Stimulated activated naive CD4-positive, alpha-beta T cell (primary cell): ENCODE measurements at places on chromosomes 13 and 19.

DNA sequence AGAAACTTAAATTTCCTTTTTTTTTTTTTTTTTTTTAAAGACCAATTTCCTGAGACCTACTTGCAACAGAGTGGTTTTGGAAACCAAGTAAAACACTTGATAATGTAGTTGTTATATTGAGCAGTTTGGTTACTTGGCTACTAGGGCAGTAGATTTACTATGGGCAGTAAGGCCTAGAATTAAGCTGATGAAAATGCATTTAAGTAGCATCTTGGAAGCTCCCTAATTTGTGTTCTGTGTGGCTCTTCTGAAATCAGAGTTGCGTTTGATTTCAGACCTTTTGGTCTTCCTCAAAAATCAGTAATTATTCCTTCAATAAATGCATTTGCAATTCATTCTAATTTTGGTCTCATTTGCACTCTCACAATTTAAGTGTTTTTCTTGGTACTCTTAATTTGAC lies 810 bp downstream of the GPR180 start:
- no peak for DNase-seq

GRCh38 chr19:5231857-5232678 lies 108.5 kb downstream of the PTPRS start:
- DNase-seq, result no peak

DNA sequence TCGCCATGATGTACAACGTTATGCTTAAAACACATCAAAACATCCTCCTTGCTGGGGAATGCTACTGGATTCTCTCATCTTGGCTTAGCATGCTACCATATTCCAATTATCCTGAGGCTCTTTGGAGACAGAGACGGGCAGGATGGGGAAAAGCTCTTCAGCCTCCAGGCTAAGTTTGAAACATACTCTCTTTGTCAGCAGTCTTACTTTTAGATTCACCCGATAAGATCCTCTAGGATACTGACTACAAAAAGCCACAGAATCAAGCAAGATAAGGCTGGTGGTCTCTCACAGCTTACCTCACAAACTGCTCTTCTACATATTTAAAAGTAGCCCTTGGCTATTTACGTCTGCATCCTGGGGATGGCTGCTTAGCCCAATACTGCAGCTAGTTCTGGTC lies 72.8 kb upstream of the LRCH1 start:
- no peak for DNase-seq

GRCh38 chr19:57817976-57818375 lies 3.3 kb upstream of the ZNF552 start:
- no peak for DNase-seq

GRCh38 chr13:28843639-28844038 lies 23.5 kb downstream of the MTUS2 start:
- no peak for DNase-seq

- DNase-seq, result no peak
These were observed 7.6 kb upstream of the RSPH6A start for GRCh38 chr19:45822716-45823115.

GRCh38 chr19:28294395-28294794 lies 918.6 kb downstream of the UQCRFS1 start:
- no peak for DNase-seq

GRCh38 chr19:16377521-16377920 lies 52.9 kb downstream of the KLF2 start:
- DNase-seq, result no peak

DNA sequence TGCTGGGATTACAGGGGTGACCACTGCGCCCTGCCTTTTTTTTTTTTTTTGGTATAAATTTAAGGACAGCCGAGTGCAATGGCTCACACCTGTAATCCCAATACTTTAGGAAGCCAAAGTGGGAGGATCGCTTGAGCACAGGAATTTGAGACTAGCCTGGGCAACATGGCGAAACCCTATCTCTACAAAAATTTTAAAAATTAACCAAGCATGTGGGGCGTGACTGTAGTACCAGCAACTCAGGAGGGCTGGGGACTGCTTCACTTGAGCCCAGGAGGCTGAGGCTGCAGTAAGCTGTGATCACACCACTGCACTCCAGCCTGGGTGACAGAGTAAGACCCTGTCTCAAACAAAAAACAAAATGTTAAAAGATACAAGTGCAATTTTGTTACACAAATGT lies 21.5 kb downstream of the ZNF574 start:
- no peak for DNase-seq

DNA sequence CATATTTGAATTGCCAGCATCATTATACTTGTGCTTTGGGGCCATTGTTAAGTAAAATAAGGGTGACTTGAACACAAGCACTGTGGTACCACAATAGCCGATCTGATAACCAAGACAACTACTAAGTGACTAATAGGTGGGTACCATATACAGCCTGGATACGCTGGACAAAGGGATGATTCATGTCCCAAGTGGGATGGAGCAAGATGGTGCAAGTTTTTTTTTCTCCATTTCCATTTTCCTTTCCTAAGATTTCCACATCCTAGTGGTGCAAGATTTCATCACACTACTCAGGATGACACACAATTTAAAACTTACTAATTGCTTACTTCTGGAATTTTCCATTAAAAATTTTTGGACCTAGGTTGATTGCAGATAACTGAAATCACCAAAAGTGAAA lies 15.1 kb downstream of the BRCA2 start:
- DNase-seq, result no peak

DNA sequence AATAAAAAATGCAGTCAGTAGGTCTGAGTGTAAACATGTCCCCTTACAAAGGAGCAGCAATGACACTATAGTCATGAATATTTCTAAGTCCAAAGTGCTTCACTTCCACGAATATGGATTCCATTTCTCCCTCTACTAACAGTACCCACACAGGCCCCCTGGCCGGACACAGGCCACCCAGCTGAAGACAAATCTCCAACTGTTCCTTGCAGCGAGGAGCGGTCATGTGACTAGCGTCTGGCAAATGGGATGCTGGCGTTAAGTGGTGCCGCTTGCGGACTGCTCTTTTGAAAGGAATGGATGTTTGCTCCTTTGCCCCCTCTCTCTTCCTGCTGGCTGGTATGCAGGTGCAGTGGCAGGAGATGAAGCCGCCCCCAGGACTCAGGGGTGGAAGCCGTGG lies 16.2 kb downstream of the PPP1R12C start:
- no peak for DNase-seq

DNA sequence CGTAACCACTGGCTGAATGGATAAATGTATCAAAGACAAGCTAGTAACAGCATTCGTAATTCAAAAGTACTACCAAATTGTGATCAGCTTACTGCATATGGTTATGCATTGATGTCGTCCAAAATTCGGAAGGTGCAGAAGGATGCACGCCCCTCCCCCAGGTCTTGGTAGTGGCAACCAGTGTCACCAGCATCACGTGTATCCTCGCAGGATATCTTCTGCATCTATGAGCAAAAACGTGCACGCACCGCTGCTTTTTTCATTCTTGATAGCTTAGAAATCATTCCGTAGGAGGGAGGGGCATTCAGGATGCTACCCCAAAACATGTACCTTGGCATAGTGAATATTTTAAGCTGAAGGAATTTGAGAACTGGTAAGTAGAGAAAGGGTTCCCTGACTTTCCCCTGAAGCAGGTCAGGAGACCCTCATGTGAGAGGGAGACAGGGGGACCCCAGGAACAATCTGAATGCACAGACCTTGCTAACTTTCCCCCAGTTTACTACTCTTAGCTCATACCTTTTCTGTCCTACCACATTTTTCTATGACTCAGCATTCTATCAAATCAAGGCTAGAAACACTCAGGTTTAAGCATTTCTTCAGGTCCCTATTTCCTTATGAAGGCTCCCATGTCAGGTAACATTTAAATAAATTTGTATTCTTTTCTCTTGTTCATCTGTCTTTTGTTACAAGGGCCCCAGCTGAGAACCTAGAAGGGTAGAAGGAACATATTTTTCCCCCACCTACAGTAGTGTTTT lies 61.2 kb upstream of the TM9SF2 start:
- DNase-seq, result no peak

- DNase-seq, result peak; percentile 90
These were observed 540 bp upstream of the ZFP36 start for GRCh38 chr19:39405958-39406655.

DNA sequence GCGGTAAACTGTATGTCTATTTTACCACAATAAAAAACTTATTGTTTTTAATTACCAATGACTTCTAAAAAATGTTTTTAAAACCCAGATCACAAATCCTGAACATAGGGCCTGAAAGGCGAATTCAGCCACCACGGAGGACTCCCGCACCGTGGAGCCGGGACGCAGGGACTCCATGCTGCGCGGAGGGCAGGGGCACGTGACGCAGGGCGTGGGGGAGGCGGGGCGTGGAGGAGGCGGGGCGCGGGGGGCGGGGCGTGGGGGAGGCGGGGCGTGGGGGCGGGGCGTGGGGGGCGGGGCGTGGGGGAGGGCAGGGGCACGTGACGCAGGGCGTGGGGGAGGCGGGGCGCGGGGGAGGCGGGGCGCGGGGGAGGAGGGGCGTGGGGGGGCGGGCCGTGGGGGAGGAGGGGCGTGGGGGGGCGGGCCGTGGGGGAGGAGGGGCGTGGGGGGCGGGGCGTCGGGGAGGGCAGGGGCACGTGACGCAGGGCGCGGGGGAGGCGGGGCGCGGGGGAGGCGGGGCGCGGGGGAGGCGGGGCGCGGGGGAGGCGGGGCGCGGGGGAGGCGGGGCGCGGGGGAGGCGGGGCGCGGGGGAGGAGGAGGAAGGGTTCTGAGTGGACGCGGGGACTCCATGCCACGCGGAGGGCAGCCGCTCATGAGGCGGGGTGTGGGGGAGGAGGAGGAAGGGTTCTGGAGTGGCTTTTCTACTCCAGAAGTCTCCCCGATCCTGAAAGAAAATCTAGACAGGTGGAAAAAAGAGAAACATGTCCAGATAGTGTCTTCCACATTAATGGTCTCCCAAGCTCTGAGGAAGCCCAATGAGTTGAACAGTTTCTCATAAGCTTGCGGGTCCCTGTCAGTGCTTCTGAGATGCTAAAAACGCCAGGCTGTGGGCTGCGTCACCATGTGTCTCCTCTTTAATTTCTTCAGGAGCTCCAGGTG lies 4.4 kb upstream of the PROZ start:
- DNase-seq, result peak; percentile 82

DNA sequence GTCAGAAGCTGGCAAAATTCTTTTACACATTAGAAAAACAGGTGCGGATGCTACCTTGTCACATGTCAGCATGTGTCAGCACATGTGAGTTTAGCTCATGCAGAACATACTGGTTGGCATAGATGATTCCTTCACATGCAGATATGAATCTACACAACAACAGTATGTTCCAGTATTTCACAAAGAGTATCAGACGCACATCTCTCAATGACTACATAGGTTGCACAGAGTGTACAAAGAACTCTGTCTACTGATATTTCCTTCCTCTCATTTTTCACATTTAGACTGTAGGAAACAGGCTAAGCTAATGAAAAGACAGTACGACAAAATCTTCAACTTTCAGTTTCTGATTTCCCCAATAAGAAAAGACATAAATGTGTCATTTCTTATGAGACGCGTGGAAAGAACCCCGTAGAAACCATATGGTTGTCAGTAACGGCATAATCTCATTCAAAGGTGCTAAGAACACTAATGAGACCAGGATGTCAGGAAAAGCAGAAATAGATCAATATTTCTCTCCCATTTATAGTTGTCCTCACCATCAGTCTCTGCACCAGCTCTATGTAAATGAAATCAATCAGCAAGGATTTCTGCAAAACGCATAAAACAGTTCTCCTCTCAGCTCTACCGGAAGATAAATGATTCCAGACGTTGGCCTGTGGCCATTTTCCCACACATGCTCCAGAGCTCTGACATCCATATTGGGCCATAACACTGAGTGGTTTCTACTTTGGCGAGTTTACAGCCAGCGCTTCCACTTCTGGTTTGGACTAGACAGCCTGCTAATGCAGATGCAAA lies 81.2 kb downstream of the STARD13 start:
- DNase-seq, result no peak

DNA sequence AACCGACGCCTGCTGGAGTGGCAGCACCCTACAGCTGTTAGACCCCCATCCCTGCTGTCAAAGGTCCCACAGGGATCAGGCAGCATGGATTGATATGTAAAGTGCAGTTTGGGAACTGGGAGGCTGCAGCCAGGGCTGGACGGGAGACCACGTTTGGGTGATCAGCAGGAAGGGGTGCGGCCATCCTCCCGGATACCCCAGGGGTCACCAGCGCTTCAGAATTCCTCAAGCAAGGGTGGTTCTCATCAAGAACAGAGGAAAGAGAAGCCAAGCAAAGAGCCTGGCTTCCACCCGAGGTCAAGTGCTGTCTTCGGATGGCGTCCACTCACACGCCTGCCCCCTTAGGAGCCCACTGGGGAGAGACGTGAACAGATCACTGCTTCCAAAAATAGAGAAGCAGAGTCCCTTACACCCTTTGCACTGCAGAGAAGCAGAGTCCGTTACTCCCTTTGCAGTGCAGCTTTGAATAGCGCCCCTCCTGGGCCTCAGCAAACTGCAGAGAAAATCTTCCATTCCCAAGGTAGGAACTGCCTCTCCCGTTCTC lies 35.5 kb downstream of the DHRS12 start:
- no peak for DNase-seq

- DNase-seq, result no peak
These were observed 151.7 kb downstream of the EFNB2 start for GRCh38 chr13:106383791-106384190.

GRCh38 chr19:15466851-15467733 lies 2.7 kb upstream of the RASAL3 start:
- peak; percentile 11 for DNase-seq

- DNase-seq, result no peak
These were observed 36.9 kb upstream of the ZNF507 start for GRCh38 chr19:32308431-32309077.

- no peak for DNase-seq
These were observed 1.3 kb downstream of the B3GNT3 start for GRCh38 chr19:17796013-17796837.

GRCh38 chr13:110270507-110270906 lies 36.5 kb downstream of the COL4A1 start:
- DNase-seq, result no peak

DNA sequence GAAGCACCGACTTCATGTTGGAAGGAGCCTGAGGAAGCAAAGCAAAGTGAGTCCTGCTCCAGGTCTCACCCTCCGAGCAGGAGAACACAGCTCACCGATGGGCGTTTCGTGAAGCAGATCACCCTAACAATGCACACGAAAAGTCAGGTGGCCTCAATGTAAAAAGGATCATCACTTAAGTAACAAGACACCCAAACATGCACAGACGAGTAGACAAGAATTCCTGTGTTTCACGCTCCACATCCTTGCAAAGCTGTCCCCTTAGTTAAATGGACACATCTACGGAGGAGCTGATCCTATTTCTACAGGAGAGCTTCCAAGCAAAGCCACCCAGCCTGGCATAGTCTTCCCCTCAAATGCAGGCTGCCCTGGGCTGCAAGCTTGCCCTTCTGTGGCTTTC lies 66.2 kb downstream of the SLC15A1 start:
- no peak for DNase-seq

- no peak for DNase-seq
These were observed 509.9 kb downstream of the MYO16 start for GRCh38 chr13:109139346-109139745.

- DNase-seq, result no peak
These were observed 179.1 kb downstream of the RBM26 start for GRCh38 chr13:79226938-79227337.

GRCh38 chr19:5017235-5017634 lies 48.3 kb downstream of the KDM4B start:
- DNase-seq, result no peak
